Ecto neural progenitor cell (in vitro differentiated cells): ENCODE measurements at places on chromosomes 1 and 21.

DNA sequence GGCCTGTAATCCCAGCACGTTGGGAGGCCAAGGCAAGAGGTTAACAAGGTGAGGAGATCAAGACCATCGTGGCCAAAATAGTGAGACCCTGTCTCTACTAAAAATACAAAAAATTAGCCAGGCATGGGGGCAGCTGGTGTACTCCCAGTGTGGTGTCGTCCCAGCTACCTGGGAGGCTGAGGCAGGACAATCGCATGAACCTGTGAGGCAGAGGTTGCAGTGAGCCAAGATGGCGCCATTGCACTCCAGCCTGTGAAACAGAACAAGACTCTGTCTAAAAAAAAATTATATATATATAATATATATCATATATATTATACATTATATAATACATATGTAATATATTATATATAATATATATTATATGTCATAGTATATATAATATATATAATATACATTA, 249.2 kb upstream of the TPTE start:
- no peak for DNase-seq

DNA sequence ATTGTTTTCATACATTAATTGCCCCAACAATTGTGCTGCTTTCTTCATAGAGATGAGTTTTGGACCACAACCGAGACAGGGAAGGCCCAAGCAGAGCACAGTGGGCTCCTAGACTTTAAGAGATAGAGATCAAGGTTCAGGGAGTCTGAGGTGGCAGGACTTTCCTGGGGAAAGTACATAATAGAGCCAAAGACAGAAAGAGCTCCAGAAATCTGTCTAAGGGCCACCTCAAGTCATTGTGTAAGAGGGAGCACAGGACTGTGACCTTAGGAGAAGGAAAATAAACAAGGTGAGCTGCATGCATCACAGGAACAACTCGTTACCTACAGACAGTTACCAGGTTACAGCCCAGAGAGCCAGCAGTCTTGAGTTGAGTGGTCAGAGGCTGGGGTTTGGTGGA, 41.3 kb upstream of the CR2 start:
- no peak for DNase-seq

- DNase-seq, result no peak
Observed at GRCh38 chr1:208161005-208161404, 83.2 kb downstream of the PLXNA2 start.

DNA sequence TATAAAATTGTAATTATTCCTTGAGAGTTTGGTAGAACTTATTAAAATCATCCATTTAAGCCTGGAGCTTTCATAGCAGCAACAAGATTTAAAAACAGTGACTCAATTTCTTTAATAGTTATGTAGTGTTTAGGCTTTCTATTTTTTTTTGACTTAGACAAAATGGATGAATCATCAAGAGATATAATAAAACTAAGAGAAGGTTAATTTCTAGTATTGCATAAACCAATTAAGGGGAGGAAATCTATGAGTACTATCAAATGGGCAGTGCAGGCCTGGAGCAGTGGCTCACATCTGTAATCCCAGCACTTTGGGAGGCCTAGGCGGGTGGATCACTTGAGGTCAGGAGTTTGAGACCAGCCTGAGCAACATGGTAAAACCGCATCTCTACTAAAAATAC, 416.3 kb upstream of the USP24 start:
- DNase-seq, result no peak

GRCh38 chr1:103265551-103265950, 157.2 kb upstream of the COL11A1 start:
- no peak for DNase-seq

DNA sequence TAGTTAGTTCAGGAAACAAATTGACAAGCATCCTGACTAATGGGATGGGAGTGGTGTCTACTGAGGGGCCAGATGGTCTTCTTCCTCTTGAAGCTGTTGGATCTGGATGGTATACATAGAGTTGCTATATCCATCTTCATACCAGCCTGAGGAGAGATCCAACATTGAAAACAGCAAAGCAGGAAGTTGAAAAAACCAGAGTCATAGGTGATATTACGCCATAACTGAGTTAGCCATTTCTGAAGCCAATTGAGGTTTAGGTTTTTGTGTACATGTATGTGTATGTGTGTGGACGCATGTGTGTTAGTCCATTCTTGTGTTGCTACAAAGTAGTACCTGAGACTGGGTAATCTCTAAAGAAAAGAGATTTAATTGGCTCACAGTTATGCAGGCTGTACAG, 2.3 kb upstream of the TSPAN2 start:
- no peak for DNase-seq

GRCh38 chr1:58739856-58740466, 40.1 kb upstream of the MYSM1 start:
- no peak for DNase-seq

GRCh38 chr1:25163986-25164385, 68.3 kb downstream of the SYF2 start:
- no peak for DNase-seq

GRCh38 chr1:118487091-118487490, 302.1 kb upstream of the SPAG17 start:
- no peak for DNase-seq

DNA sequence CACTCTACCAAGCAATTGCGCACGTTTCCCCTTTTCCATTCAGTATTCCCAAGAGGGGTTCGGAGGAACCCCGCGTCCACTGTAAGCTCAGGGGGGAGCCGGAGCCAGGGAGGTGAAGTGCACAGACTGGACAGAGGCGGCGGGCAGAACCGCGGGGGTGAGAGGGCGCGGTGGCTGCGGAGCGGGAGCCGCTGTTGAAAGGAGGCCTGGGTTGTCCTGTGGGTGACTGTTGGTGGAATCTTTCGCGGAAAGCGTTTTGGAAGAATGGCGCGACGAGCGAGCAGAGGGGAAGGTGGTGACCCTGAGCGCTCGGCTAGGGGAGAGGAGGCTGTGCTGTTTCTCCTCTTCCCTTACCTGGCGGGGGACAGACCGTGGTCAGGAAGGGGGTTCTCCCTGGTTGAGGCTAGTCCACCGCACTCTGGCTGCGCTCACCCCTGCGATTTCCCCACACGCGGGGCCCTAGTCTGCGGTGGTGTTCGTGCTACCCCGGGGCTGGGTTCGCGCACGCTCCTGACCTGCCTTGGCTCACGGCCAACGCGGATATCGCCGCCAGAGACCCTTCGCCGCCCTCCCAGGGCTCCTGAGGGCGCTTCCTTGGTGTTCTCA, 92.8 kb downstream of the PRKAB2 start:
- DNase-seq, result peak; percentile 33

DNA sequence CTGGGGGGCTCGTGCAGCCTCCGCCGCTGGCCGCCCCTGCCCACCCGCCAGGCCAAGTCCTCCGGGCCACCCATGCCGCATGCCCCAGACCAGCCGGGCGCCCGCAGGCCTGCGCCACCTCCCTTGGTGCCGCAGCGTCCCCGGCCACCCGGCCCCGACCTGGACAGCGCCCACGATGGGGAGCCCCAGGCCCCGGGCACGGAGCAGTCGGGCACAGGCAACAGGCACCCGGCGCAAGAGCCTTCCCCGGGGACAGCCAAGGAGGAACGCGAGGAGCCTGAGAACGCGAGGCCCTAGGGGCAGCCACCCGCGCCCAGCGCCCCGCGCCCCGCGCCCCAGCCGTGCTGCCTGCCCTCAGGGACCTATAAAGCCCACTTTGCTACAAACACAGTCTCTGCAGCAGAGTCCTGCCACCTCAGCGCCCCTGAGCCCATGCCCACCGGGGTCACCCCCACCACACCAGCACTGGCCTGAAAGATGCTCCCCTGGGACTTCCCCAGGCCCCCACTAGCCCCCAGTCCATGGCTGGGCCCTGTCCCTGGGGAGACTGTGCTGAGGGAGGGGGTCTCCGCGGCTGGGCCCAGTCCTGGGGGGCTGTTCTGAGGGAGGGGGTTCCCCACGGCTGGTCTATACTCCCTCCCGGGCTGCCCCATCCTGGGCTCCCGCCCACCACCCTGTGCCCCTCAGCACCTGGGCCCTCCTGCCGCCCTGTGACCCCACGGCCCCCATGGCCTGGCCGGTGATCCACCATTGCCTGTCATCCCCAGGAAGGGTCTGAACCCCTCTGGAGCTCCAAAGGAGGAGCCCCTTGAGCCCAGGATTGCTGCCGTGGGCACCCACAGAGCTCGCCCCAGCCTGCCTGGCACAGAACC, 8.6 kb downstream of the TNFRSF18 start:
- DNase-seq, result no peak

DNA sequence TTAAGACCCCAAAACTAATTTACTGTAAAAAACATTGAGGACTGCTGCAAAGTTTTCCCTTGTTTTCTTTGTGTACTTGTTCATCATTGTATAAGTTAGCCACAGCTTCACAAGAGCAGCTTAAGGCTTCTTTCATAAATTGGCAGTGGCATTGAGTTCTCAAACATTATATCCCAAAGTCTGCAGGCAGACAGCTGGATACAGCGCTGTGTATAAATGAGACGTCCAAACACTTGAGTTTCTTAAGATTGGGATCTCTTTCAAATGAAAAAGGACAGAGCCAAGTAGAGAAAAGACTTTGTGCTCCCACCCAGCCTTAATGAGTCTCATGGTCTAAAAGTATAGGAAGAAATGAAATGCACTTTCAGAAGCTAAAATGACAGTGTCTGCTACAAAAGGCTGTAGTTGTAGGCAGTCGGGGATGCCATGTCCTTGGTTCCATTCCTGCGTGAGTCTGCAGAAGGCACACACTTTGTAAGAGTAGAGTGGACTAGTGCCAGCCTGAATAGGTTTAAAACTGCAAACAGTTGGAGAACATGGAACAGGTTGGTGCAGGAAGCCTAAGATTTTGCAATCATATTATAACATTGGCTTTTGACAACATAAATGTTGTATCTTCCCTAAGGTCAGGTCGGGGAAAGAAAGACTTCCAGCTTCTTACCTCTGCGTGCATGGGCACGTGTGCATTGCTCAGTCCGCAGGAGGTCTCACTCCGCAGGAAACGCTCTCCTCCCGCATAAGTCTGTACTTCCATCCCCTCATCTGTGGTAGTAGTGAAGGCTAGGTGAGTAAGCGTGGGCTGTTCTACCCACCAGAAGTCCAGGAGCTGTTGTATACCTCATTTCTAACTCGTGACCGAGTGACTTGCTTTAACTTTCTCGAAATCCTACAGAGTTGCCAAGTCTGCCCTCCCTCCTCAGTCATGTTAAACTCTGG, 94.4 kb downstream of the CD247 start:
- no peak for DNase-seq

- no peak for DNase-seq
Observed at GRCh38 chr1:49106445-49106844, 329.8 kb upstream of the BEND5 start.

DNA sequence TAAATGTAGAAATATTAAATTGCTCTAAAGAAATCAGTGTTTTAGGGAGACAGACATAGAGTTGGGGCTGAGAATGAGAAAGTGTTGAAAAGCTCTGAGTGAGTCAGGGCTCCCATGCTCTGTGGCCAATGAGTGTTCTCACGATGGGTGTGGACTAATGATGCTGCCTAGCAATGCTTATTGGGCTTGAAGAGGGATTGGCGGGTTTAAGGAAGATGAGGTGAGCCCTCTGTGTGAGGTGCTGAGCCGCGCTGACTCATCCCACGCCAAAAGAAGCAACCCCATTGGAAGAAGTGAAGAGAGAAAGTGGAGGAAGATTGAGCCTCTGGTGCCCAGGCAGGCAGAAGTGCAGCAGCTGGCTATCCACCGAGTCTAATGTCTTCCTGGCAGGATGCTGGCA, 65.1 kb upstream of the DPT start:
- no peak for DNase-seq

GRCh38 chr1:36842448-36842847, 191.9 kb downstream of the GRIK3 start:
- no peak for DNase-seq

DNA sequence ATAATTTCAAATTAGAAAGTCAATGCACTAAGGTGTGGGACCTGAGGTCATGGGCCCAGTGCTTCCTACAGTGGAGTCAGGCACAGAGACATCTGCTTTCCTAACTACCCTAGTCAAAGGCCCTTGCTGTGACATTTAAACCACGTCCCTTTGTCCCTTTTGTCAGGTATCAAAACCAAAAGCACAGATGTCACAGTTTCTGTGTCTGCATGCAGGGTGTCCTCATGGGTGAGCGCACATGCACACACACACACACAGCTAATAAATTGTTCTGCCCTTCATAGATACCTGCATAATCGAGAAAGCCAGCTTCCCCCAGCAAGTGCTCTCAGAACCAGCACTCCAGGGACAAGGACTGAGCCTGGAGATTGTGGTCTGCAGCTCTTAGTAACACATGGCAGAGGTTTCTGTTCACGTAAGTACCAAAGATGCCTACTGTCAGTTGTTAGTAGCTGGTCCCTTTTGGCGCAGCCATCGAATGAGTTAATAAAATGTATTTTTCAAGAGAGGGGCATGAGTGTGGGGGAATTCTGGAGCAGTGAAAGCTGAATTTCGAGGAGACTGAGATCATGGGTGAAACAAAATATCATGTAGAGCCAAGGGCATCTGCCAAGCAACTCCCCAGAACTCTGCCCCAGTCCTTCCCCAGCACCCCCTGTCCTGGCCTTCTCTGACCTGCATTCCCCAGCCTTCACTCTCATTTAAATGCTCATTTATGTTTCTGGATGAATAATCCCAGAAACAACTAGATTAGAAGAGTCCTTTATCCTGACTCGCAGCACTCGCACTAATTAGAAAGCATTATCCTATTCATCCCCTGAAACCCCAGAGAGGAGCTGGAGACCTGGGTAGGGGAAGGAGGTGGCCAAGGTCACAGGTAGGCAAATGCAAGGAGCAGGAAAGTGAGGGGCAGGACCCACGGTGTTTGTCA, 25.5 kb downstream of the TNR start:
- DNase-seq, result no peak
